ENCODE measurements at places on chromosomes 1 and 21. TPM values are rescaled to one million over a fixed set of nuclear protein-coding genes. Genes with fewer than 3 reads are reported as not detected.

- DNase-seq: no peak
Observed at GRCh38 chr1:57638239-57638638, 214.4 kb upstream of the DAB1 start.

- DNase-seq: no peak
Observed at GRCh38 chr1:232040260-232040659, 413.7 kb downstream of the DISC1 start.

DNA sequence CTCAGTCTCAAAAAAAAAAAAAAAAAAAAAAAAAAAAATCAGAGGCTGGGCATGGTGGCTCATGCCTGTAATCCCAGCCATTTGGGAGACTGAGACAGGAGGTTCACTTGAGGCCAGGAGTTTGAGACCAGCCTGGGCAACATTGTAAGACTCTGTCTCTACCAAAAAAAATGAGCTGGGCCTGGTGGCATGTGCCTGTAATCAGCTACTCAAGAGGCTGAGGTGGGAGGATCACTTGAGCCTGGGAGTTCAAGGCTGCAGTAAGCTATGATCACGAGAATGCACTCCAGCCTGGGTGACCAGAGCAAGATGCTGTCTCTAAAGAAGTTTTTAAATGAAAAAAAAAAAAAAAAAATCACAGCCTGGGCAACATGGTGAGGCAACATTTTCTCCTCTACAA lies 10.3 kb downstream of the SEMA4A start:
- no peak for DNase-seq

DNA sequence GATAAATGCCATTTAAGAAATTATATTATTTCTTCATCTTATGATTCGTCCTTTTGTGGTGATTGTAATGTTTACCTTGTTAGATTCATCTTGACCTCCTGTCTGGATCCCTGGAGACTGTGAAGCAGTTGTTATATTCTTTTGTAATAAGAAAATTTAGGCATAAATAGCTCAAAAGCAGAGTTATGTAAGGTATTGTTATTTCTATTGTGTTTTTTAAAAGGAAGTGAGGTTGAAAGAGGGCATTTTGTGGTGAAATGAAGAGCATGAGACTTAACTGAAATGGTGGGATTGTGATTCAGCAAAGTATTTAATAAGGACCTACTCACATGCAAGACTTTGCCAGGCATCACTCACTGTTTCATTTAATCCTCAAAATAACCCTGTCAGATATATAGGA lies 104.0 kb downstream of the PDE4B start:
- DNase-seq: no peak

DNA sequence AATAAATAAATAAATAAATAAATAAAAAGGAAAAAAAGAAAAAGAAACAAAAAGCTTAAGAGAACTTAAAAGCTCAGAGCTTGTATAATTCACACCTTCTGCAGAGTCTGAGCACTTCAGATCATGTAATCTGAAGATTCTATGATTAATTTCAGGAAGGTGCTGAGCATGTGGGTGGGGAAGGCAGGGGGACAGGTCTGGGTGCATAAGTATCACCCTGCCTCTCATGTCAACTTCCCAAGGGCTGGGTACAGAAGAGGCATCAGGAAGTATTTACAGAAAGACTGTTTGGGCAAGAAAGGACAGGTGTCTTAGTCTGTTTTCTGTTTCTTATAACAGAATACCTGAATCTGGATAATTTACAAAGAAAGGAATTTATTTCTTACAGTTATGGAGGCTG lies 20.4 kb upstream of the PADI2 start:
- no peak for DNase-seq

DNA sequence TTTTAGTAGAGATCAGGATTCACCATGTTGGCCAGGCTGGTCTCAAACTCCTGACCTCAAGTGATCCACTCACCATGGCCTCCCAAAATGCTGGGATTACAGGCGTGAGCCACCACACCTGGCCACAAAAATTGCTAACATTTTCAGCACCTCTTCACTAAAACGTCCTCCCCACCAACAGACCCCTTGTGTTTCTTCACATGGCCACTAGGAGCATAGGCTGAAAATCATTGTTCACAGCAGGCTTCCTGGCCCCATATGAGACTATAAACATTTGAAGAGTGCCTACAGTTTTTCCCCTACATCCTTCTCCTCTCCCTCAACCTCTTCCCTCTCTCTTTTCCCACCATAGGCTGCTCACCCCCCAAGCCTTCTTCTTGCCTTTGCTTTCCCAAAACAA lies 28.0 kb upstream of the SFPQ start:
- no peak for DNase-seq

- no peak for DNase-seq
Observed at GRCh38 chr1:40633931-40634376, 31.5 kb downstream of the RIMS3 start.

DNA sequence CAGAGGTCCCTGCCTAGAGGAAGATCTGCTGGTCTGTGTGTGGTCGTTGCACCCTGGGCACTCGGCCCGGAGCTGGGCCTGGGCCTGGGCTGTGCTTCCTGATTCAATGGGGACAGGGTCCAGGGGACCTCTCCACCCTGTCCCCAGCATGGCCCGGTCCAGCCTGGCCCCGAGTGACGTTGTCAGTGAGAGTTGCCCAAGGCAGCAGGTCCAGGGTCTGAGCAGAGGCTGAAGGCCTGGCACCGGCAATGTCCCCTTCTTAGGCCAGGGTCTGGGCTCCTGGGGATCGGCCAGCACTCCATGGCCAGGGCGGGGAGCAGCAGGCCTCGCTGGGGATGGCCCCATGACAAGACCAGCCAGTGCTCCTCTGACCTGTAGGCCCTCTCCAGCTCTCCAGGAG lies 15.6 kb upstream of the PEX10 start:
- DNase-seq: no peak

DNA sequence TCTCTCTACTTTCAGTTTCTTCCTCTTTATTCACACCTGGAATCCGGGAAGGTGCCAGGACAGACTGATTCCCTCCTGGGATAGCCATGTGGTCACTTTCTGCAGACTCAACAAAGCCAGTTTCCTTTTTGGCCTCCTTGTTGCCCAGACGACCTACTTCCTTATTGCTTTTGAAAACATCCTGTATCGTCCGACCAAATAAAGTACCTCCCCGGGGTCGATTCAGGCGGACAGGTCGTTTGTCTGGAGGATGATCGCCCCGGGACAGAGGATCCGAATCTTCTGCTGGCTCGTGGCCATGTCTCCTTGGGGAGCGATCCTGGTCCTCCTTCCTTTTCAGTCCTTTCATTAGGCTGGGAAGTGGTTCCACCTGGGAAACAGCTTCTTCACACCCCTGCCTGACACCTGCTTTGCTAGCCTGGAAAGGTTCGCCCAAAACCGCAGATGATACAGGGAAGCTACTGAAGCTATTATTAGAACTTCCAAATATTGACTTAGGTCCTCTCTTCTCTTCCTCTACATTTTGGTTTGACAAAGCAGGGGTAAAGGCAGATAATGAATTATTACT lies 1.2 kb downstream of the MCM3AP start:
- no peak for DNase-seq

GRCh38 chr1:116031302-116031835 lies 55.1 kb downstream of the SLC22A15 start:
- no peak for DNase-seq

- no peak for DNase-seq
Observed at GRCh38 chr1:229254910-229255541, 15.9 kb upstream of the RAB4A start.

GRCh38 chr1:63780565-63780964 lies 6.7 kb downstream of the ROR1 start:
- DNase-seq: no peak

DNA sequence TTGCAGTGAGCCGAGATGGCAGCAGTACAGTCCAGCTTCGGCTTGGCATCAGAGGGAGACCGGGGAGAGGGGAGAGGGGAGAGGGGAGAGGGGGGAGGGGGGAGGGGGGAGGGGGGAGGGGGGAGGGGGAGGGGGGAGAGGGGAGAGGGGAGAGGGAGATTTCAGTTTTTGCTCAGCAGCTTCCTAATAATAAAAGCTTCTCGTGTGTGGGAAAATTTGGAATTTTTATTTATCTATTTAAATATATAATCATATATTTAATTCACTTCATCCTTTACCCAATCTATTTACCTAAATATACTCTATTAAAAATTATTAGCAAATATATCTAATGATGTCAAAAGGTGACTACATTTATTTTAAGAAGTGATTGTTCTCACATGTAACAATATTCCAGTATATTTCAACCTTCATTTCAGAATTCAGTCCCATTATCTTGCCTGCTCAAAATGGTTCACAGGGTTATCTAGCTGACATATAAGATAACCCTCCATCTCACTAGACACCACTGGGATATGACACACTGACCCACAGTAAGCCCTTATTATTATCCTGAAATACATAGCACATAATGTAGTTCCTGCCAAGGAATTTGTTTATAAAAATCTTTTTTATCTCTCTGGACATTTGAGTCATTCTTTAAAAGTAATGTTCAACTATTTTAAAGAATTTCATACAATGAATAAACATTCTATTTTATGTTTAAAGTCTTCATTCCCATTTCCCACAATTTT lies 105.9 kb downstream of the GPATCH2 start:
- DNase-seq: no peak

DNA sequence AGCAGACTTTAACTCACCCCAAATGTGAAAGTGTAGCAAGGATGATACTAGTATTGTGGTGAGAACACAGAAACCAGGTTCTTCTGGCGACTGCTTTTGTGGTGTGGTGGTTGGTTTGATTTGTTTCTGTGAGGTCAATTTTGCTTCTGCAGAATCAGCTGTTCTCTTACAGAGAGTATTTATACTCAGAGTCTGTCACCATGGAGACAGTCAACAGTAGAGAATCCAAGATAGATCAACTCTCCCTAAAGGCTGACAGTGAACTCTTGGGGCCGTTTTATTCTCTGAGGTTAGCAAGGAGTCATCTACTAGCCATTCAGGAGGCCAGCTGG lies at the start of gene CFAP107:
Gene CFAP107 (plus strand): TSS at position 209 of the 332 bp plus-strand sequence. CDS start 231 bp downstream, outside the sequence.
- no peak for DNase-seq

DNA sequence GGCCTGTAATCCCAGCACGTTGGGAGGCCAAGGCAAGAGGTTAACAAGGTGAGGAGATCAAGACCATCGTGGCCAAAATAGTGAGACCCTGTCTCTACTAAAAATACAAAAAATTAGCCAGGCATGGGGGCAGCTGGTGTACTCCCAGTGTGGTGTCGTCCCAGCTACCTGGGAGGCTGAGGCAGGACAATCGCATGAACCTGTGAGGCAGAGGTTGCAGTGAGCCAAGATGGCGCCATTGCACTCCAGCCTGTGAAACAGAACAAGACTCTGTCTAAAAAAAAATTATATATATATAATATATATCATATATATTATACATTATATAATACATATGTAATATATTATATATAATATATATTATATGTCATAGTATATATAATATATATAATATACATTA lies 249.2 kb upstream of the TPTE start:
- no peak for DNase-seq

DNA sequence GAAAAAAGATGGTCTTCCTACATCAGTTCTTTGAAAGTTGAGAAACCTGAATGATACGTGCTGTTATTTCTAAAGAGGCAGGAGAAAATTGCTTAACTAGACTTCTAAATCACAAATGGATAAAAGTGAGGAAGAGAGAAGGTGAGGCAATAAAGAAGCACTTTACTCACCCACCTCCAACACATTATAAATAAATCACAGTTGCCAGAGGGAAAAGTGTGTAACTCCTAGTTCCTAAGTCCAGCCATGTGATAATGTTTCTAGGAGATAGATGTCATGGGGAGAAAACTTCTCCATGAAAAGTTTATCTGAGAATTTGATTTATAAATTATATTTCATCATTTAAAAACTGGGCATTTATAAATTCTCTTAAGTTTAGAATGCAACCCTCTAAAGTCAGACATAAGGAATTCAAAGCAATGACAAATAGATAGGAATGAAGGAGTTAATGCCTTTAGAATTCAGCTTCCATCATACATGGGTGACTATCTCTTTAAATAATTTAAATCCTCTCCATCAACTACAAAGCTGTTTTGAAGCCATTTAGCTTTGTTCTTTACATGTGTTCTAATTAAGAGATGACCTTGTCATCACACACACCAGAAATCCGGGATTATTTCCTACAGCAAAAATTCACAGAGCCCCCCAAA lies 60.0 kb downstream of the NRIP1 start:
- no peak for DNase-seq

- DNase-seq: no peak
Observed at GRCh38 chr1:168266644-168267186, 14.0 kb upstream of the TBX19 start.

Gene SSBP3
- 149 TPM for total RNA-seq

Gene CLCA4
- total RNA-seq: not detected

Gene GPR89A
- 31.4 TPM for total RNA-seq

Gene NKAIN1
- total RNA-seq: 15.5 TPM

Gene DCST1
- total RNA-seq: not detected

All from progenitor cell of endocrine pancreas (in vitro differentiated cells).